GM04504 (cell line): ENCODE measurements at places on chromosomes 16 and 17.

- peak; percentile 29 for DNase-seq
Observed at GRCh38 chr16:11084484-11084875, 140.1 kb downstream of the CLEC16A start.

- DNase-seq: no peak
Observed at GRCh38 chr17:35774499-35774898, 13.8 kb downstream of the C17orf50 start.

GRCh38 chr16:46686815-46687473 lies 2.0 kb downstream of the VPS35 start:
- no peak for DNase-seq

DNA sequence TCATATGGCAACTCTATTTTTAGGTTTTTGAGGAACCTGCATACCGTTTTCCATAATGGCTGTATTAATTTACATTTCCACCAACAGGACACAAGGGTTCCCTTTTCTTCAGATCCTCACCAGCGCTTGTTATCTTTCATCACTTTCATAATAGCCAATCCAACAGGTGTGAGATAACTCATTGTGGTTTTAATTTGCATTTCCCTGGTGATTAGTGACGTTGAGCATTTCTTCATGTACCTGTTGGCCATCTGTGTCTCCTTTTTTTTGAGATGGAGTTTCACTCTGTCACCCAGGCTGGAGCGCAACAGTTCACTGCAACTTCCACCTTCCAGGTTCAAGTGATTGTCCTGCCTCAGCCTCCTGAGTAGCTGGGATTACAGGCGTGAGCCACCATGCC lies 36.2 kb upstream of the ABCC3 start:
- DNase-seq: no peak

- DNase-seq: no peak
Observed at GRCh38 chr16:4511441-4512082, 27.0 kb downstream of the CDIP1 start.

- DNase-seq: no peak
Observed at GRCh38 chr17:280901-281300, 71.7 kb downstream of the RPH3AL start.
